ENCODE measurements at places on chromosomes 2 and 18. TPM values are rescaled to one million over a fixed set of nuclear protein-coding genes. Genes with fewer than 3 reads are reported as not detected.
A peak's percentile ranks its signal among the peaks of the same experiment; 100 is the strongest.

DNA sequence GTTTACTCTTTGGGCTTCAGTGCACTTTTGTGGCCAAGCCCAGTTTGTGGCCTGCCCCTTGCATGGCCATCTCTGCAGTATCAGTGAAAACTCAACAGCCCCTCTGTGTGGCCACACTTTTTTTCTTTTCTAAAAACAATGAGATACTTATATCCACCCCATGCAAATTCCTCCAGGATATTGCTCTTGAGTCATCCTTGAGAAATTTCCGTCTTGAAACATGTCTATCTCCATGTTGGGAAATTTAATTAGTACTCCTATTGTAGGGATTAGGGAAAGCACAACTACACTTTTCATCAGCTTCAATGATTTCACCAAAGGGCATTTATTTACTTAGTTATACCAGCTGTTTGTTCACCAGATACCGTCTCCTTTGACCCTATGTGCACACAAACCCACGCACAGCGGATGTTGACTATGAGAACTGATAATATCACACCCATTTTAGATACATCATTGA lies 993.1 kb downstream of the TSN start:
- DNase-seq = no peak

- no peak for DNase-seq
Measured at GRCh38 chr2:177326005-177326404, 61.5 kb upstream of the NFE2L2 start.

DNA sequence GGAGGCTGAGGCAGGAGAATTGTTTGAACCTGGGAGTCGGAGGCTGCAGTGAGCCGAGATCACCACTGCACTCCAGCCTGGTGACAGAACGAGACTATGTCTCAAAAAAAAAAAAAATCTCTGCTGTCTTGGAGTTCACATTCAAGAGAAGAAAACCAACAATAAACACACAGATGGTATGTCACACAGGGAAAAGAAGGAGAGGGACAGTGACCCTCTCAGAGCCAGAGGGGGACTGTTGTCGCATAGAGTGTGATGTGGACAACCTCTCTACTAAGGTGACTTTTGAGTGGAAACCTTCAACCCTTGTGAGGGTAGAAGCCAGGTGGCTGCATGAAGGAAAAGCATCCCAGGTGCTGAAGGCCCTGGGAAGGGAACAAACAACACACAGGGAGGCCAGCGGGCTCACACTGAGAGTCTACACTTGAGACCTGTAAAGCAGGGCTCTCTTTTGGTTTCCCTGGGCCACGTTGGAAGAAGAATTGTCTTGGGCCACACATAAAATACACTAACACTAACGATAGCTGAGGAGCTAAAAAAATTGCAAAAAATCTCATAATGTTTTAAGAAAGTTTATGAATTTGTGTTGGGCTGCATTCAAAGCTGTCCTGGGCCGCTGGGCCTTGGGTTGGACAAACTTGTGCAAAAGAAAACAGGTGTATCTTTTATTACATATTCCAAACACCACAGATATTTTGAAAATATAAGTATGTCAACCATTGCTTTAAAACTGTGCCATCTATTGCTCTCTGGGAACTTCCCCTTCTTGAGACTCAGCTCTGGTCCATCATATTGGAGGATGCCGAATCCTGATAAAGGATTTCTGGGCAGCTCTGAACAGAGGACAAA lies 136.0 kb downstream of the DDX1 start:
- DNase-seq = no peak

GRCh38 chr2:17301437-17301836 lies 216.8 kb downstream of the RAD51AP2 start:
- no peak for DNase-seq

- peak; percentile 9 for DNase-seq
Measured at GRCh38 chr18:29087616-29088246, 910.8 kb upstream of the CDH2 start.

DNA sequence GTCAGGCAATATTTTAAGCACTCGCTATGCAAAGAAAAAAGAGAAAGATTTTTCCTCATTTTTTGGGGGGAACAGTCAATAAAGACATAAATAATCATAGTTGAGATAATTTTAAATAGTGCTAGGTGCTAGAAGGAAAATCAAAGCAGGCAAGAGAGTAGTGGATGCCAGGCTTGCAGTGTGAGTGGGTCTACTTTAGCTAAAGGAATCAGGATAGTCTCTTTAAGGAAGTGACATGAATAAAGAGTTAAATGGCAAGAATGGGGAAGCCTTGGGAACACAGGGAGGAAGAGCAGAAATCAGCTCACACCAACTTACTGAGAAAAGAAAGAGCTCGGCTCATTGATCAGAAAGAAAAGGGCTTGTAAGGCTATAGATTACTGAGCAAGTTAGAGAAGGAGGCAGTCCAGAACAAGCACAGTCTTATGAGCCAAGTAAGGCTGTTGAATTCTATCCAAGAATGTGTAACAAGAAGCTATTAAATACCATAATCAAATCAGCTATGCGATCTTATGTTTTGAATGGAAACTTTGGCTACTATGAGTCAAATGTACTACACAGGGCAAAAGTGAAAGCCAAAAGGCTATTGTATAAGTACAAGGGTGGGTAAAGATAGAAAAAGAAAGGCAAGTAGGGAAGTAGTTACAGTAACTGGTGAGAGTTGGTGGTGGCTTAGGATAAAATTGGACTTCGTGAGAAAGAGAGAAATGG lies 833.8 kb upstream of the PIK3C3 start:
- DNase-seq = no peak

GRCh38 chr2:216692636-216693413 lies 2.5 kb downstream of the IGFBP5 start:
- no peak for DNase-seq

GRCh38 chr2:150063931-150064548 lies 423.4 kb downstream of the RND3 start:
- no peak for DNase-seq

DNA sequence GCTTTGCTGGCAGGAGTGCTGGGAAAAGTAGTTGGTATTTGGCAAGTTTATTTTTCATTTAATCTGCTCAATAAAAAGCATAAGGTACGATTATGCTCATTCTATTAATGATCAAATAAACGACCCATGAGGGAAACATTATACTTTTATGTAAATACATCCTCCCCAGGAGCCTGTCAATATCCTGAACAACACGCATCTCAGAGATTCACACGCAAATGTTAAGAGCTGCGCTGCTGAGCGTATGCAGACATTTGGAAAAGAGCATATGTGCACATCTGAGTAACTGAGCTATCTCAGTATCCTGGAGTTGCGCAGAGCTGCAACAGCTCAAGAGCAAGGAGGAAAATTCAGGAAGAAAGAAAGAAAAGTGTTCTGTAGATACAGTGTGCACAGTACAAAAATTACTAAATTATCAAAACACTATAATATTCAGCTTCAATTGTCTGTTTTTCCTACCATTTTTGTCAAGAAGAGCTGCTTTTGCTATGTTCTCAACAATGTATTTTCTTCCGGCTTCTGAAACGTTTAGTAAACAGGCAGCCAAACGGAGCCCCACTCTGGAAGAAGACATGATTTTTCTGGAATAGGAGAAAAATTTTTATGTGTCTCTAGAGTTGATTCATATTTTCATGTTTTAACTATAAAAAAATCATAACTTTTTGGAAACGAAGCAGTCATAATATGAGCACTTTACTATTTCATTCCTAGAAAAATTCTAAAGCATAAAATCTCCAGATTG lies 2.4 kb downstream of the FTCDNL1 start:
- DNase-seq = no peak

GRCh38 chr2:186887107-186888090 lies 38.4 kb upstream of the ZSWIM2 start:
- DNase-seq = no peak

- DNase-seq = no peak
Measured at GRCh38 chr18:7577706-7578105, 10.6 kb downstream of the PTPRM start.

DNA sequence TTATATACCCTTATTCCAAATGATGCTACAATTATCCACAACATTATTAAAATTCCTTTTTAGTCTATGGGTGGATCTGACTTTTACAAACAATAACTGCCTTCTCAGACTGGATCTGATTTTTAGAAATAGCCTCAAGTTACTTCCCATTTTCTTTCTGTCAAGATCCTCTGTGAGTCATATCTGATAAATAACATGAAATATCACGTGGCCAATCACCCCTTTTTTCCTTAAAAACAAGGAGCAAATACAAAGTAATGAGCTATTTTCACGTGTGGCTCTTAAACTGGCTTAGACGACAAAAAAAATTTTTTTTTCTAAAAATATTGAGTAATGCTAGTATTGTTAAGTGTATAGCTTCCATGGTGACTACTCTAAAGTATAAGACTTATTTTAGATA lies 6.7 kb downstream of the PELI1 start:
- no peak for DNase-seq

DNA sequence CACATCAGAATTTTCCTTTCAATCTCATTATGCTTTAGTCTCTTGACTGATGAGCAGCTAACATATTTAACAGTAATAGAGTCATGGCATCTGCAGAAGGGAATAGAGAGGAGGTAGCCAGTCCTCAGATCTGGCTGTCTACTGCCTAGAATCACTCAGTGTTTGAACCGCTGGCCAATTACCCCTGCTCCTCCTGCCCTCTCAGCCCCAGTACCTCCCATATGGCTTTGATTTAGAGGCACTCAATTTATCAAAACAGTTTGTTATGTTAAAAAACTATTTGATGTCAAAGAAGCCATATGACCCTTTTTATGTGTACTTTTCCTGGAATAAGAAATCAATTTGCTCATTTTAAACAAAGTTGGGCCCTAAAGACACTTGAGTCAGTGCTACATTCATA lies 355.2 kb downstream of the CMPK2 start:
- DNase-seq = no peak

Gene DNAJC5G
- not detected for total RNA-seq

Gene EFHD1
- not detected for total RNA-seq

Gene TUBA4B
- not detected for total RNA-seq

Gene FBXO15
- 0.50 TPM for total RNA-seq

Gene ALPG
- not detected for total RNA-seq

Gene NOSTRIN
- not detected for total RNA-seq
